Effector memory CD8-positive, alpha-beta T cell (primary cell): ENCODE measurements at places on chromosomes 6 and 20.
A peak's percentile ranks its signal among the peaks of the same experiment; 100 is the strongest.

DNA sequence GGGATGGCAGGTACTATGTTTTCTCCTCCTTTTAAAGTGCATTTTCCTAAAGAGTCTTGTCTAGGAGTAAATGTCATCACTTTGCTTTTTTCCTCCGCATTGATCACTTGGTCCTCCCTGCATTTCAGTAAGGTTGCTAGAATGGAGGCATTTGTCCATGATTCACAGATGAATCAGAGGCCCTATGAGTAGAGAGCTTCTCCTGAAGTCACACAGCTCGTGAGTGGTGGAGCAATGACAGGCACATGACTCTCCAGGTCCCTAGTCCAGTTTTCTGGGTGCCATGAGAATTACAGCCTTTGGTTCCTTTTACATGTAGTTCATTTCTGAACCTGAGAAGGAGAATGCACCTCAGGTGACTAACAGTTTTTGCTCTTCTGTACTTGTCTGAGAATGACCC is 50.5 kb downstream of the HLA-A start:
- DNase-seq = no peak

GRCh38 chr6:125872259-125872921 is 81.6 kb downstream of the NCOA7 start:
- no peak for DNase-seq

GRCh38 chr6:41345901-41346300 is 10.5 kb downstream of the NCR2 start:
- DNase-seq = no peak

DNA sequence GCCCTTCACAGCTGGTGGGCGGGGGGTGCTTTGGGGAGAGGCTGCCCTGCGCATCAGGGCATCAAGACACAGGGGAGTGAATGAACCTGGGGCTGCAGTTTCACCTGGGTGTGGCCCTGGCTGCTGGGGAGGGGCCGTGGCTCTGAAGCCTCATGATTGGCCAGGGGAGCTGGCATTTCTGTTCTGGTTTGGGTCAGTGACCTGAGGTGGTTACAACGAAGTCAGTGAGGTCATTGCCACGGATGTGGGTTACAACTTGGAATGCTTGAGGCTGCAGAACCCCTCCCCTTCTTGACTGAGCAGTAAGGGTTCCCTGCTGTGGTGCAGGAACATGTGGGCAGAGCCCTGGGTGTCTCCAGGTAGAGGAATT is 3.0 kb downstream of the TCEA2 start:
- peak; percentile 65 for DNase-seq

DNA sequence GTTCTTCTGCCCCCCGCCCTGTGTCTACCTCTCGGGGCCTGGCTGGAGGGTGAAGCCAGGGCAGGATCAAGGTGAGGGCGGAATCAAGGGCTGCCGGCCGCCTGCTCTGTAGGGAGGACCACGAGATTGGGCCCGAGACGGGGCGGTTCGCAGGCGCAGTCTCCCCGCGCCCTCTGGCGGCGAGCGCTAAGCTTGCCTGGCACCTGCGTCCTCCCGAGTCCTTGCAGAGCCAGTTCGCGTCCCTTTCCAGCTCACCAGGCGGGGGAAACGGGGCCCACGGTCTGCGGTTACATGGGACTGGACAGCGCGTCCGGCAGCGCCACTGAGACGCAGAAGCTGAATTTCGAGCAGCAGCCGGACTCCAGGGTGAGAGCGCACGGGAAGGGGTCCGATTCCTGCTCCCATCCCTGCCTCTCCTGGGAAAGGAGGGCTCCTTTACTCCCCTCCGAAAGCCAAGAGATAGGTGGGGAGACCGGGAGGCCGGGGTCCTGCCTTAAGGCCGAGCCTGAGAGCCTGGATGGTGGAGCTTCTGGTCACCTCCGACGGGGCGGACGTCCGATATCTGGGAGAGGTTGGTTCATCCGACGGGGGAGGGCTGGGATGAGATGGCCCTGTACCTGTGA is 3.6 kb upstream of the MATN4 start:
- DNase-seq = peak; percentile 48
